ENCODE measurements at places on chromosomes 11 and 22.

DNA sequence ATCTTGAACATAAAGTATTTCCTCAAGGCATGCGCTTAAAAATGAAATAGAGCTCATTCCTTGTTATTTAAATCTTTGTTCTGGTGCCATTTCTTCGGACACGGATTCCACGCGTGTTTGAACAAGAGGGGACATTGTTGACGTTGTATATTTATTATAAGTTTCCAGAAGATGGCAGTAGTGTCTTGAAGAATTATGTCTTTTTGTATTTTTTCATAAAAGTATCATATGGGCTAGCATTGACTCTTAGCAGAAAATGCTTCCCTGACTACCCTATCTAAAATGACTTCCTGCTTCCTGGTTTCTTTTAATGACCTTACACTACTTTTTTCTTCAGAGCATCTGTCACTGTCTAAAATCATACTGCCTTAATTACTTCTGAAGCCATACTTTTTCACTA is 20.4 kb downstream of the BIRC2 start:
- DNase-seq = no peak

DNA sequence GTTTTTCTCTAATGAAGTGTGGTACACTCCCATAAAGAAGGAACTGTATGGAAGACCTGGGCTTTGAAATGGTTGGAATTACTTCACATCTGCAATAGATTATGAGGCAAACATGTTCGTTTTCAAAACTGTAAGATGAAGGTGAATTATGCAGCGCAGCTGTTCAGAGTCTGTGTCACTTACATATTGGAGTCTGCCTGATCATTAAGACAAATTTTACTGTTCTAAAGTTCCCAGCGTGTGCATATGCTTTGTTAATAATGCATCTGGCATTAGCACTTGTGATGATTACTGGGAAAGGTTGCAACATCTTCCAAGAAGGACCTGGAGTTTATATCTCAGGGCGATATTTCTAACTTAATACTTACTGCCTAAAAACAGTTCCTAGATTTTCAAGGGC is 255.2 kb upstream of the ZC3H12C start:
- DNase-seq = no peak

DNA sequence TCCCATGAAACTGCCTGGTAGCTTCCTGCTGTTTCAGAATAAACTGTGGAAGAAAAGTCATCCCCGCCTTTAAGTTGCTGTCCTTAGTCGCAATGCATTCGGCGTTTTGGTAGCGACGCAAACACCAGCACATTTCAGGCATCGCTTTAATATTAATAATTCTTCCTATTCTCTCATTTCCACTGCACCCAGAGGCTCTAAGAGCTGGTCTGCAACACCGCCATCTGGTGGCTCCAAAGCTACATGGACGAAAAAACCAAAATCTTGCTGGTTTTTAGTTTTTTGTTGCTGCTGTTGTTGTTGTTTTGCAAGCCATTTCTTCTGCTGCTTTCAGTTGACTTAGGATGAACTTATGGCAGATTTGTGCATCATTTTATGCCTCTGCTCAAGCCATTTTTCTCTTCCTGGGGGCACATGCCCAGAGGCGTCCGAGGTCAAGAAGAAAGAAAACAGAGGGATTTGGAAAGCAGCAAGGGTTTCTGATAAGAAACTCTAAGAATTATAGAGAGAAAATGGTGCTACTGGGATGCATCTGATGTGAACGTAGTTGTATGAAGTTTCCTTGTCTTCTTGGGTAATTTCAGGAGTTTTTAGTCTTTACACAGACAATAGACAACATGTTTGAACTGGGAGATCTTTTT is 345.4 kb upstream of the KIRREL3 start:
- no peak for DNase-seq

GRCh38 chr11:60854140-60854846 is 1.5 kb downstream of the PTGDR2 start:
- no peak for DNase-seq

GRCh38 chr11:123129920-123130319 is 65.1 kb downstream of the CLMP start:
- no peak for DNase-seq

DNA sequence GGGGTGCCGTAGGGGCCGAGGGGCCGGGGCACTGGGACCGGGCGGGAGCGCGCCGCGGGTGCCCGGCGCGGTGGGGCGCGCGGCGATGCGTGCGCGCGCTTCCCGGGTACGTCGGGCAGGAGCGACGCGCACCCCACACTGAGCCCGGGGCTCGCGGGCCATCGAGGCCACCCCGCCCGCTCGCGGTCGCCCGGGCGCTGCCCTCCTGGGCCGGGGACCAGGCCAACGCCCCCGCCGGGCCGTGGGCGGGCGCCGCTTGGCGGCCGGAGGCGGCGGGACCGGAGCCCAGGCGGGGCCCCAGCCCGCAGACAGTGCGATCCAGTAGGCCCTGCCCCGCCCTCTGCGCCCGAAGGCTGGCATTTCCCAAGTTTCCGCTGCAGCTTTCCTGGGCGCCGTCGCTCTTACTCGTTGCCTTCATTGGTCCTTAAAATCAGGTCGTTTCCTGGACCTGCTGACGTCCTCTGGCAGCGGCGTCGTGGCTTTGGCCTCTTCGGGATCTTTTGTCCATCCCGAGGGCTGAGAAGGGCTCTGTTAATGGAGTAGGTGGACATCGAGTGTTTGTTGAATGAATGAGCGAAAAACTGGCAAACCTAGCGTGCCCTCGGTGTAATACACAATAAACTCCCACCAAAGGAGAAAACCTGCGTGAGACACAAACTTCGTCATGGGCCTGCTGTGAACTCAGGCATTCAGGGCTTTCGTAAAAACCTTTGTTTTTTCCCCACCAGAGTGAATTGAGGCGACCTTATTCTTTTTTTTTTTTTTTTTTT is 638 bp downstream of the PARVA start:
- DNase-seq = no peak

DNA sequence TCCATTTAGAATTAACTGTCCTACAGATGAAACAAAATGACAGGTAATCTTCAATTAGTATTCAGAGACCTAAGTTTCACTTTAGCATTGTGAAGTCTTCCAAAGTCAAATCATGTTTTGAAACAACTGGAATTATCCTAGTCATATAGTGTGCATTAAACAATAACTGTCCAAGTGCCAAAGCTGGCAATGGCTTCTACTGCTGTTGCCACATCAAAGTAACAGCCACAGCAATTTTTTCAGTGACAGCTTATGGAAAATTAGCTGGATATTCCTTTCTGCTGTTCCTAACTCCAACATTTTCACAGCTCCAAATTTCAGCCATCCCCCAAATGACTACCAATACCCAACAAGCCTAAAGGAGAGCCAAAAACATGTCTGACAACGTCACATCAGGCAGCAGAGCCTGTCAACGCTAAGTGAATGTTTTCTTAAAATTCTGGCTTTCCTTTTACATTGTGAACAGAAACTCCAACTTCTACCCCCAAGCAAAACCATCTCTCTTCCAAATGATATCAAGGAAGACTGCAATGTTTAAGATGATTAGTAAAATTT is 45.3 kb upstream of the CCDC34 start:
- no peak for DNase-seq

DNA sequence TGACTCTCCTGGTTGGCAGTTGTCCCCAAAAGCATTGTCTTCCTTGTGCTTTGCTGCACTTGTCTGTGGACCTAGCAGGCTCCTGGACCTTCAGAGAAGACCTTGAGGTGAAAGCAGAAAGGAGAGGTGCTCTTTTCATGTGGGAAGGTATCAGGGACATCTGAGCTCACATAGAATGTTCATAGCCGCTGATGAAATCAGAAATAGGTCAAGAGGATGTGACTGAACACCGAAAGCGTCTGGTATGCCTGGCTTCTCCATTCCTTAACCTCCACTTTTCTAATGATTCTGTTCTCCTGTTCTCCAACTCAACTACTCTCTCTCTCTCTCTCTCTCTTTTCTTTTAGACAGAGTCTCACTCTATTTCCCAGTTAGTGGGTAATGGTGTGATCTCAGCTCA is 6.2 kb upstream of the CUL5 start:
- DNase-seq = no peak

GRCh38 chr11:76843907-76844306 is 16.8 kb upstream of the ACER3 start:
- DNase-seq = no peak

DNA sequence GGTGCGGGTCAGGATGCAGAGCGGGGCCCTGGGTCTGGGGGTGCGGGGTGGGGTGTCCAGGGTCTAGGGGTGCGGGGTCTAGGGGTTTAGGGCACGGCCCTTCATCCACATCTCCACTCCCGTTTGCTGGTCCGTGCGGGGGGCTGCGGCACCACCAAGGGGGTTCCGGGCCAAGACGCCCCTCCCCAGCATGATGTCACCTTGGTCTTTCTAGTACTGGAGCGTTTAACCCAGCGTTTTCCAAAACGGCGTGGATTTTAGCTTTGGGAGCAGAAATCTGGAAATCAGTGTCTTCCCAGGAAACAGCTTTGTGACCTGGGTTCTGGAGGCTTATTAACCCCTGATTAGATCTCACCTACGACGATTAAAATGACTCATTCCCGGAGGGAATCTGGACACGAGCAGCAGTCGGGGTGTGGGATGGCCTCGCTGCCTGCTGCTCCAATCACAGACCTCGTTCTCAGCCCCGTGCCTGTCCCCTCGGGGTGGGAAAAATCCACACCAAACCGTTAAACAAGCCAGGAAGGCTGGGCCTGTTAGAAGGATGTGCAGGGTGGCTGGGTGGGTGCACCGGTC is 759 bp downstream of the AP2A2 start:
- DNase-seq = no peak

DNA sequence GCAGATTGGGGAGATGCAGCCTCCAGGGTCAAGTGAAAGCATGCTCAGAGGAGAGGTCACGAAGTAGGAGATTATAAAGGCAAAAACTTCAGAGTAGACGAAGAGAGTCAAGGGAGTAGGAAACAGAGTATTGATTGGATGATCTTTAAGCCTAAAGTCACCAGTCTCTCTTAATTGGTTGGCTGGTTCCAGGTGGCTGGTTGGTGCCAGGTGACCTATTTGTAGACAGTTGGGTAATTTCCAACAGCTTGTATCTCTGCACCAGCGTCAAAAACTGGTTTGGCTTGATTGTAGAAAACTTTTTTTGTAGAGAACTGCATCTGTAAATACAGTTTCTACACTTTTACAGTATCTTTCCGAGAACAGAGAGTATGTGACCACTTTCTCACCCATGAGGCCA is 75.7 kb upstream of the CCDC90B start:
- DNase-seq = no peak
